Progenitor cell of endocrine pancreas (in vitro differentiated cells): ENCODE measurements at places on chromosomes 3 and 15.

DNA sequence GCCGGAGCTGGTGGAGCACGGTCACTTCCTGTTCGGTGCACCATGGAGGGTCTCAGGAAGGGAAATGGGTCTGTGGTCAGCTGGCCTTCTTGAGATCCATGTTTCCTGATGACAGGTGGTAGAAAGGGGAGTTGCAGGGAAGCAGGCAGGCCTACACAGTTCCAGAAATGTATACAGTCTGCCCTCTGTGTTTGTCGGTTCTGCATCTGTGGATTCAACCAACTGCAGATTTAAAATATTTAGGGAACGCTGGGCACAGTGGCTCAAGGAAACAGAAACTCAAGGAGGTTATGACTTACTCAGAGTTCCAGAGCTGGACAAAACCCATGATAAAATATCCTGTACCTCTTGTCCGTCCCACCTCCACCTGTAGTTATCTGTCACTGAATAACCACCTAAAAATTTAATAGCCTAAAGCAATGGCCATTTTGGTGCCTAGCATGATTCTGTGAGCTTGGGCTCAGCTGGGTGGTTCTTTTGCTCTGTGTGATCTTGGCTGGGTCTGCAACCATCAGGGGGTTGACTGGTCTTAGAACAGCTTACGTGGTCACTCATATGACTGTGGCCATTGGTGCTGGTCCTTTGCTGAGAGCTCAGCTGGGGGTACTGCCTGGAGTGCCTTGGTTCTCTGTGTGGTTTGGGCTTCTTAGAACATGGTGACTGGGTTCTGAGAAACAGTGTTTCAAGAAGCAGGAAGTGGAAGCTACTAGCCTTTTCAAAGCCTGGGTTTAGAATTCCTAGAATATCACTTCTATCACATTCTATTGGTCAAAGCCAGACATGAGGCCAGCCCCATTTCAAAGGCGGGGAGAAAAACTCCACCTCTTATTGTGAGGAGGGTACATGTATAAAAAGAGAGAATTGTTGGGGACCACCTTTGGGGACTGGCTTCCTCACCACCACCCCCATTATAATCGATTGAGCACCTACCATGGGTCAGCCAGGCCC lies 239.7 kb upstream of the BHLHE40 start:
- no peak for DNase-seq

DNA sequence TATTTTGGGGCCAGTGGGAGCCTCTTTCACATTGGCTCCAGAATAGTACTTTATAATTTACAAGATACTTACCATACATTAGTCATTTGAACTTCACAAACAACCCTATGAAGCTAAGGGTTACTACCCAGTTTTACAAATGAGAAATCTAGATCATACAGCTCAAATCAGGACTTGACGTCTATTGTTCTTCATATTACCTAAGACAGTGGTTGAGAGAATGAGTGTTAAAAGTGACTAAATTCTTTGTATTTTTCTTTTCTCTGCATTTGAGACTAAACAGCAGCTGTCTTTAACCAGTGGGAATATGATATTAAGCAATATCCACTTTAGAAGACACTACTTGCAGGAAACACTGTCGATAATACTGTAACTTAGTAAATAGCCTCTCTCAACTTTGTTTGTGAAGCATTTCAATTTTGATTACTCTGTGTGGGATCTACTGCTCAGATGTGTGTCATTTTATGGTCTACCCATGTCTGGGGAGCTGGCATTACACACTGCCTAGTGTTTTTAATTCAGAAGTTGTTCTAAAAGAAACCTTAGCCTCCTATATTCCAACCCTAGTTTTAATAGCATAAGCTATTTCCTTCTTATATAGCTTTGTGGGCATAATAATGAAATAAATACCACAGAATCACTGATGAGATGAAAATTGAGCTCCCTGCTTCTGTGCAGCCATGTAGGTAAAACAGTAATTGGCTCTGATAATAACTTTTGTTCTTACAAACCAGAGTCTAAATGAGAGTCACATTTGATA lies 45.9 kb downstream of the IQCH start:
- no peak for DNase-seq

DNA sequence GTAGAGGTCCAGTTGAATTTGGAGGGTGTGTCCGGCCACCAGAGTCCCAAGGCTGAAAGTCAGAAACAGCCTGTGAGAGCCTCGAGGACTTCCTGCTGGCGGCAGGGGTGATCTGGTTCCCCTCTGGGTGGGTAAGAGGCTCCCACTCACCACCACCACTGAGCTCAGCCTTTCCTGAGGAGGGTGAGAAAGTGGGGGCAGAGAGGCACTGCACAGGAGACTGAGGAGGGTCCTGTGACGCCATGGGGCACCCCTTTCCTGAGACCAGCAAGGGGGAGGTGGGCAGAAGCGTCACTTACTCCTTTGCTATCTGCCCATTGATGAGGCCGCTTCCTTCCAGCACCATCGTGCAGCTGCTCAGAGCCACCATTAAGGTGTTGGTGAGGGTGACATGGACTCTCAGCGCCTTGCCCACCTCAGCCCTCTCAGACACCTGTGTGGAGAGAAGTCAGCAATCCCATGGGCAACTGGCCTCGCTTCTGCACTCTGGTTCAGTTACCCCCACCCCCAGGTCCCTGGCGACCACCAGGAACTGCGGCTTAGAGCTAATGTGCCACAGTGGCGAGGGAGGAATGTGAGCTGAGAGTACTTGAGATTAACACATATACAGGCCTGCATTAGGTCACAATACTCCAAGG lies 10.0 kb upstream of the TGM5 start:
- no peak for DNase-seq

DNA sequence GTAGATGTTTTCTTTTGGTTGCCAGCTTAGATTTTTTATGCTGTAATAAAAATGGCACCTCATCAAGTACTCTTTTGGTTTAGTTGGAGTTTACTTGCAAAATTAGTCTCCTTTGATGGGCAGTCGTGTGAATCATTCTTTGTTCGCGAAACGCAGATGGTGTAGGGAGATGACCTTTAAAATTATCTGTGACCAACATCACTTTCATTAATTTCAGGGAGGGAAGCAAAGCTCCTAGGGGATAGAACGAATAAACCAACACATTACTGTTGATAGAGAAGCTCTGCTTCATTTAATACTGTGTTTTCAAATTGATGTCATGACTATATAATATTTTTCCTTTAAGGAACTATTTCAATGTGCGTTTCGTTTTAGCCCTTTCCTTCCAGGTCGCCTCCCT lies 67.4 kb downstream of the USP13 start:
- no peak for DNase-seq

- DNase-seq: no peak
Observed at GRCh38 chr15:94858449-94858848, 627.1 kb downstream of the MCTP2 start.

- no peak for DNase-seq
Observed at GRCh38 chr15:54772663-54773062, 424.1 kb downstream of the RSL24D1 start.

DNA sequence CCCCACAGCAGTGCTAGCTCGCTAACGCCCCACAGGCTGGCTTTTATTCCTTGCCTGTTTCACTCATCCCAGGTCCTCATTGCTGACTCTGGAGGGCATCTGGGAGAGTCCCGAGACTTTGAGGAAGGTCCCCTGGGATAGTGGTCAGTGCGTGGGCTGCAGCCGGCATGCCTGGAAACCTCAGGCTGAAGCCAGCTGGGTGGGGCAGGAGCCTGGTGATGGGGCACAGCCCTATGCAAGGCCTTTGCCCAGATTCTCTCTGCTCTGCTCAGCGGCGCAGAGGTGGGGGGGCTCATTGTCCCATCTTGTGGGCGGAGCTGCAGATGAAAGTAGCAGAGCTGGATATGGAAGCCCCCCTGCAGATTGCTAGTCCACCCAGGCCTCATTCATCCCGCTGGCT lies 55.7 kb upstream of the SMAD6 start:
- DNase-seq: no peak

DNA sequence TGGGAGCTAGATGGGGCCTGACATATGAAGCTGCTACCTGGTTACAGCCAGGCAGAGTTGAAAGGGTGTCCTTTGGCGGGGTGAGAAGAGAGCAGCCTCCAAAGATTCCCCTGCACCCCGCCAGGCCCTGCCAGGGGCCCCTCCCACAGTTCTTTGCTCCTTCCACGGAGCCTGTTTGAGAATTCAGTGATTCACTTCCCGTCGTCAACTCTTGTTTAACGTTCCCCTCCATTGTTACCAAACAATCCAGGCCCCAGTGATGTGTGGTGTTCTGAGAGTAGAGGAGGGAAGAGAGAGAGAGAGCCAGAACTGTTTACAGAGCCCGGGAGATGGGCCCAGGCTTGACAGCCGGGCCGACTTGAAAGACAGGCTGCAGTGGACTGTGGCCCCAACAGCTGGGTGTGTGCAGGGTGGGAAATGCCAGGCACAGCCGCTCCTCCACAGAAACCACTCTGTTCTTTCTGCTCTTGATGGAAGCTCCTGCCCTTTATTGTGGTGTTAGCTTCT lies 81.5 kb downstream of the SMAD3 start:
- no peak for DNase-seq

DNA sequence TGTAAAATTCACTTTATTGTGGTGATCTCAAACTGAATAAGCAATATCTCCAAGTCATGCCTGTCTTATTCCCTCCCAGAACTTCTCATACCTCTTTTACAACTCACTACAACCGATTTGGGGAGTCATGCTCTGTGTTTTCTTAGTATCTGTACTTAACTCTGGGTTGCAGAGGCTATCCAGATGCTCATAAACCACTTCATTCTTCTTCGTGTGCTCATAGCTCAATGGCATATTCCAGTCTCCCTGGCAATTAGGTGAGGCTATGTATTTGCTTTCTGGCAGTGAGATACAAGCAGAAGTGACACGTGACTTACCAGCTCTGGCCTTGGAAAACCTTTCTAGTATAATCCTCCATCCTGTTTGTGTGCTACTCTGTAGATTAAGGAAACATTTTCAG lies 360.9 kb downstream of the ZNF385D start:
- DNase-seq: no peak

- no peak for DNase-seq
Observed at GRCh38 chr3:184636741-184637316, 75.0 kb downstream of the MAGEF1 start.

DNA sequence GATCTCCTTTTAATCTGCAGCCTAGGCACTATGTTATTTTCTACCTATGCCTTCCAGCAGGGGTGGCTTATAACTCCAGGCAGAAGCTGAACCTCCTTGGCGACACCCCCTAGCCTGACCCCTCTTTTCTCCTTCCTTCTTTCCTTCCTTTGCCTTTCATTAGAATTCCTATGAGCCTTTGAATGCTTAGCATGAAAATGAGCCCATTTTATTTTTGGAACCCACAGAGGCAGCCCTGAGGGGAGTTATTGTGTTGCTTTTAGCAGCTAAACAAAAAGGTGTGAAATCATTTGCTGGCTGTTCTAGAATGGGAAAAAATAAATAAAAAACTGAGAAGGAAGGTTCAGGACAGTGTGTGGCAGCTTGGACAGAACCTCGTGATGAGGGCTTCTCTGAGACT lies 164.6 kb upstream of the ICE2 start:
- DNase-seq: no peak
